Activated T-helper 1 cell treated with anti-CD3 and anti-CD28 coated beads, Interleukin-12 subunit alpha, Interleukin-12 subunit beta, Interleukin-2, Interleukin-4 antibody, amounts not matched to agents 30 ng/mL and 10 ng/mL and 1 ng/mL, durations not matched to agents 14 hours and 24 hours and 36 hours (primary cell): ENCODE measurements at places on chromosomes 1 and 21. TPM values are rescaled to one million over a fixed set of nuclear protein-coding genes. Genes with fewer than 3 reads are reported as not detected.
A peak's percentile ranks its signal among the peaks of the same experiment; 100 is the strongest.

DNA sequence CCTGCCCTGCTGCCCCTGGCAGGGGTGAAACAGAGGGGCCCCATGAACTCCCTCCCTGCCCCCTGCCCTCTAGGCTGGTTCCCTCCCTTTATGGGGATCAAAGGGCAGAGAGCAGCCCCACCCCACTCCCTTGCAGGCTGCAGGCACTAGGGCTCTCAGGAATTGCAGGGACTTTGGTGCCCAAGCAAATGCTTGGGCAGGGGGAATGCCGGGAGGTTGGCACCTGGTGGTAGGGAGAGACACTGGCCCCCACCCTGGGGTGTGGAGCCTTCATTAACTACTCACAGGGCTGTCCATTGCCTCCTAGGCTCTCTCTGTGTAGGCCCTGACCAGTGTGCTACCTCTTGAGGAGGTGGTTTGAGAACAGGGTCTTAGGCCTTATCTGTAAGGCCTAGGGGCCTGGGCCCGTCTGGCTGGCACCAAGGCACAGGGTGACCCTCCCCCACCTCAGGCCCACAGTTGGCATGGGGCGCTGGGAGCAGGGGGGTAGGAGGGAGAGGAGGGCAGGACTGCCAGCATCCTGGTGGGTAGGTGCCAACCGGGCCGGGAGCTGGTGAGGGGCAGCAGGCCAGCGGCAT lies 4.7 kb downstream of the ZBTB7B start:
- H3K27me3 ChIP-seq: no peaks in the 10 kb centered on the region
- no peak for DNase-seq
- H3K36me3 ChIP-seq: peaks cover 33% of the 10 kb centered on the region

DNA sequence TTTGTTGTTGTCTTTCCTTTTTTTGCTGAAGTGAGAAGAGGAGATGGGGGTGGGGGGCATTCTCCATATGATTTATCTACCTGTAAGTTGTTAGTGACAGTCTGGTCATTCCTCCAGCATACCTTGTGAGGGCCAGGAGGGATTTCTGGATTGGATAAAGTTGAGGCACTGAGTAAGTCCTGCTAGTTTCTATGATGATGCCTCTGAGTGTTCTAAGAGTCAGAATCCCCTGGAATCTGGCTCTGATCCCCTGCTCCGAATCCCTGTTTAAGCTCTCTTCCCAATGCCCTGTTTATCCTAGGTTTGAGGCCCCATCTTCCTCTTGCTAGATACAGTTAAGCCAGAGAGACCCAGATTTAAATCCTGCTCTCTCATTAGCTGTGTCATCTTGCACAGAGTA lies 83.2 kb upstream of the HOOK1 start:
- H3K27me3 ChIP-seq: no peaks in the 10 kb centered on the region
- DNase-seq: no peak
- peak overlapping the region; percentile 66 for H3K27ac ChIP-seq
- no peak overlapping the region for H3K4me3 ChIP-seq

GRCh38 chr1:47711184-47711847 lies 273.5 kb downstream of the FOXD2 start:
- no peaks in the 10 kb centered on the region for H3K36me3 ChIP-seq
- no peak overlapping the region for H3K27ac ChIP-seq
- no peaks in the 10 kb centered on the region for H3K4me1 ChIP-seq
- no peak overlapping the region for H3K4me3 ChIP-seq
- peaks cover 61% of the 10 kb centered on the region for H3K27me3 ChIP-seq
- DNase-seq: no peak

Gene CTSK
- 1.8 and 2.7 TPM in 2 replicates for total RNA-seq

- DNase-seq: no peak
- no peak overlapping the region for H3K4me3 ChIP-seq
- no peak overlapping the region for H3K27ac ChIP-seq
- H3K4me1 ChIP-seq: no peaks in the 10 kb centered on the region
- no peaks in the 10 kb centered on the region for H3K36me3 ChIP-seq
- peaks cover 50% of the 10 kb centered on the region for H3K27me3 ChIP-seq
Observed at GRCh38 chr1:114155706-114156105, 2.0 kb upstream of the SYT6 start.

Gene BSDC1
- 48.8 and 50.3 TPM in 2 replicates for total RNA-seq
